ENCODE measurements at places on chromosomes 7 and 10.

DNA sequence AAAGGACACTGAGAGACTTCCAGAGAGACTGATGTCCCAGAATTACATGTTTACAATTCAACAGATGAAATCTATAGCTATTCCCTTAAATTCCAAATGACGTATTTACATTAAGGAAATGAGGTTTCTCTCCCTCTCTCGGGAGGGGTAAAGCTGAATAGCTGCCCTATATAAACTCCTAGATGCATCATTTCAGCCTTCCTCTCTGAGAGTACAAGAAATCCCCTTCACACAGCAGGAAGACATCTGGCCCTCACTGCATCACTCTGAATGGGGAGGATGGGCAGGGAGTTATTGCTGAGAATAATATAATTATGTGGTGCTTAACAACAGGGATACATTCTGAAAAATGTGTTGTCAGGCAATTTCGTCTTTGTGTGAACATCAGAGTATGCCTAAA is 11.0 kb downstream of the POT1 start:
- no peak for DNase-seq

- no peak for DNase-seq
Measured at GRCh38 chr7:78383096-78383880, 584.7 kb downstream of the PHTF2 start.

- no peak for DNase-seq
Measured at GRCh38 chr7:43725251-43725650, 4.1 kb downstream of the COA1 start.

DNA sequence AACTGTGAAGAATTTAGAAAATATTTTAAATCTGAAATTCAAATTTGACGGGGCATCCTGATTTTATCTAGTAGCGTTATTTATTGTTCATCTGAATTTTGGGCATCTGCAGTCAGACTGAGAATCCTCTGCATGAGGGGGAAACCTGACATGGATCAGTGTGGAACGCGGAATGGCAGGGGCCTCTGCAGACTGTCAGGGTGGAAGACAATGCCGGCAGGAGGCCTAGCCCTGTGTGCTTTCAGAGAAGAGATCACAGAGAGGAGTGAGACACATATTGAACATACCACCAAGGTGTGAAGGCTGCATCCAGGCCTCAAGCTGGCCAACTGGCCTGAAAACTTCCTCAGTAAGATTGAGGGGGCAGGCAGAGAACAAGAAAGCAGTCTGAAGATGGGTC is 921.1 kb upstream of the GHITM start:
- no peak for DNase-seq

DNA sequence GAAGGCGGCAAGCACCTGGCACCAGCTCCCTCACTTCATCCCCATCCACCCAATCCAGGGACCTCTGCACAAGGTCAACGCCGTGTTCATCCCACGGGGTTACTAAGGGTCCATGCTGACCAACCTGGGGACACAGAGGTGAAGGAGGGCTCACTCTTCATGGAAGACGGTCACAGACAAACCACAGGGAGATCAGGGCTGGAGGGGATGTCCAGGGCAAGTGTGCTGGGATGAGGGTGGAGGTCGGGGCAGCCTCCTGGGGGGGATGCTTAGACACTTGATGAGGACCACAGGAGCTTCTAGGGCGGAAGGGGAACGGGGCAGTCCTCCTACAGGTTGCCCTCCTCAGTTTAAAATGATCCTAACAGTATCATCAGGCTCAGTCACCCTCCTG is 46.7 kb downstream of the FAM53B start:
- no peak for DNase-seq

GRCh38 chr10:50807851-50808776 is 68.4 kb downstream of the ASAH2B start:
- no peak for DNase-seq

DNA sequence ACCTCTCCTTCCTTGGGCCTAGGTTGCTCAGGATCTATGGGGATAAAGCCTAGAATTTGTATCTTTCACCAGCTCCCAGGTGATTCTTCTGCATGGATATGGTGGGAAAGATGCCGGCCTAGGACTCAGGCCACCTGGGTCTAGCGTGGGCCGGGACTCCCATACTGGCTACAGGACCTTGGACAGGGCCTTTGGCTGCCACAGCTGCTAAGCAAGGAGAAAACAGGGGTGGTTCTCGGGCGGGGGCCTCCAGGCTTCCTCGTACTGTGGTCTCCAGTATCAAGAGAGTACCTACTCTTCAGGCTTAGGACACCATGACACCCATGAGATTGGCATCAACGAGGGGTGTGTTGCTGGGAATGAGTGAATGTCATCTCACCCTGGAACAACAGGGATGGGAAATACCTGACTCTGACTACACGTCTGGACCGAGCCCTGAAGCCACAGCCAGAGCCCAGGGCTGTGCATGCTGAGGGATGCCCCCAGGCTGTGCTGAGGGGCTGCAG is 120.3 kb upstream of the ADAM12 start:
- DNase-seq = no peak

GRCh38 chr10:116160271-116160670 is 112.7 kb downstream of the GFRA1 start:
- DNase-seq = no peak

DNA sequence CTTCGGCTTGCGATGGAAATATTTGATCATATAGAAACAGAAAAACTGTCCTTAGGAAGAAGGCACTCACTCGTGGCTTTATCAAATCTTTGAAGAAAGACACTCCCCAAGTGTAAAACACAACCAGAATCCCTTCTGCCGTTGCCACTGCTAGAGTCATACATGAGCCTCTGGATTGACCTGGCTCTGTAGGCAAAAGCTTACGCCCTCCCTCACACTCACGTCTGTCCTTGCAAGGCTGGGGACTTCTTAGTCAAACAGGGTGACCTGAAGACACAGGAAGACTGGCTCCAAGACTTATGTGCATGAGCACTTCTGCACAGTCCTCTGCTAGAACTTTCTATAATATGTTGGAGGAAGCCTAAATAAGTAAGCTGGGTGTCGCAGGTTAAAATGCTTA is 135.4 kb upstream of the MDFIC start:
- DNase-seq = no peak

DNA sequence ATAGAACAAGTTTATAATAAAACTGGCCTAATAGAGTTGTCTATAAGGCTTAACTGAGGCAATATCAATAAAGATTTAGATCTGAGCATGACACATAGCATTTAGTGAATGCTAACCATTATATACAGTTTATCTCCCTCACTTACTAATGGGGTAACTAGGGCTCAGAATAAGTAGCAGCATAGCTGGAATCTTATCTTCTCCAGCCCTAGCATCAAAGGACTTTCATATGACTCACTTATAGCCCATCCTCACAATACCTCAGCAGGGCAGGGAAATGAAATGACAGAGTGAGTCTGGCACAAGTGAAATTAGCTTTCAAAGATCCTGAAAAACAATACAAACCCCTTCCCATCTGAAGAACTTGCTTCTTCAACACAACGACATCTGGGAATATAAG is 362.9 kb downstream of the KIF20B start:
- DNase-seq = no peak

DNA sequence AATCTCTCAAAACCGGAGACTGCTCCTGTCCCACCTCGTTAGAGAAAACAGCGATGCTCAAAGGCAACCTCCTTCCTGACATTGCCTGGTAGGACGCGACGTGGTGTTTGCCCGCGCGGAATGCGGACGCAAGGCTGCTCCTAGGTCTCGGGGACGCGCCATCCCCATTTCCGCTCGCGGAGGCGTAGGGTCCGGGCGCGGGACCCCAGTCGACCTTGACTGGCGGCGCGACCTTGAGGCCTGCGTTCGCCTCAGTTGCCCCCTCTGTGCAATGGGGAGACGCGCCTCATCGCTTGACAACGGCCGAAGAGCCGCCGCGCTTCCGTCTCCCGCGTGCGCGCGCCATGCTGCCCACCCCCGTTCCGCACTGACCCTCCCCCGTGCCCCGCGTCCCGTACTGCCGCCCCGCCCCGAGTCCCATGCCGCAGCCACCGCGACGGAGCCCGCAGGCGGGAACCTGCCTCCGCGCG is 412 bp upstream of the PPIA start:
- DNase-seq = no peak

GRCh38 chr7:23117841-23118240 is 12.3 kb downstream of the KLHL7 start:
- DNase-seq = no peak

DNA sequence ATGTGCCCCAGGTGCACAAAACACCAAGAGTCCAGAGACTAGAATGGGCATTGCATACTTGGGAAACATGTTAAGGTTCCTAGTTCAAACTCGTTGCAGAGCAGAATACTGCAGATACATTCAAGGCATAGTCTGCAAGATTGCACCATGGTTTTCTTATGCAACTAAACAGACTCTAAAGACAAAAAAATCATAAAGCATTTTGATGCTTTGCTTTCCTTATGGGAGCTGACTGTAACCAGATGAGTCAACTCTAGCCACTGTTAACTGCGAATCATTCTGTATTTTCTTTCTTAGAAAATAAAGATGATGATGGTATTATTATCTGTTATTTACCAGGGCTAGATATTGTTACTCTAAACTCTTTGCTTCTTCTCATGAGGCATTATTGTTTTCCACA is 19.7 kb downstream of the TRUB1 start:
- DNase-seq = peak; percentile 7

DNA sequence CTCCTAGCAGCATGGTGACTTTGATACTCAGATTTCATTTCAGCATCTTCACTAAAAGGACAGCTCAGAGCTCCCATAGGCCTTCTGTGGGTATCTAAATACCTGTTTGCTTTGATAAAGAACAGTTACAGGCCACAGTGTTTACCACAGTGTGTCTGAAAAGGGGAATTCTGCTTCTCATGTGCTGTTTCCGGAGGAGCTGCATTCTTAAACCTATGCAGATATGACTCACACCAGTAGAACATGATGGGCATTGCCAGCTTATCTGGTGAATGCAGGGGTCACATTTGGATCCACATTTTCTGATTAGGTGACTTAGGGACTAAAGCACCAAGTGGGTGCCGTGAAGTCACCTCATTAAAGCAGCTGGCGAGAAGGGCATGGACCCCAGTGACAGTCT is 52.6 kb downstream of the TRRAP start:
- no peak for DNase-seq

GRCh38 chr7:129144095-129144833 is at the start of gene TSPAN33:
Gene TSPAN33 (plus strand): TSS chr7:129144707. CDS start chr7:129144981, 274 bp downstream.
- peak; percentile 33 for DNase-seq

DNA sequence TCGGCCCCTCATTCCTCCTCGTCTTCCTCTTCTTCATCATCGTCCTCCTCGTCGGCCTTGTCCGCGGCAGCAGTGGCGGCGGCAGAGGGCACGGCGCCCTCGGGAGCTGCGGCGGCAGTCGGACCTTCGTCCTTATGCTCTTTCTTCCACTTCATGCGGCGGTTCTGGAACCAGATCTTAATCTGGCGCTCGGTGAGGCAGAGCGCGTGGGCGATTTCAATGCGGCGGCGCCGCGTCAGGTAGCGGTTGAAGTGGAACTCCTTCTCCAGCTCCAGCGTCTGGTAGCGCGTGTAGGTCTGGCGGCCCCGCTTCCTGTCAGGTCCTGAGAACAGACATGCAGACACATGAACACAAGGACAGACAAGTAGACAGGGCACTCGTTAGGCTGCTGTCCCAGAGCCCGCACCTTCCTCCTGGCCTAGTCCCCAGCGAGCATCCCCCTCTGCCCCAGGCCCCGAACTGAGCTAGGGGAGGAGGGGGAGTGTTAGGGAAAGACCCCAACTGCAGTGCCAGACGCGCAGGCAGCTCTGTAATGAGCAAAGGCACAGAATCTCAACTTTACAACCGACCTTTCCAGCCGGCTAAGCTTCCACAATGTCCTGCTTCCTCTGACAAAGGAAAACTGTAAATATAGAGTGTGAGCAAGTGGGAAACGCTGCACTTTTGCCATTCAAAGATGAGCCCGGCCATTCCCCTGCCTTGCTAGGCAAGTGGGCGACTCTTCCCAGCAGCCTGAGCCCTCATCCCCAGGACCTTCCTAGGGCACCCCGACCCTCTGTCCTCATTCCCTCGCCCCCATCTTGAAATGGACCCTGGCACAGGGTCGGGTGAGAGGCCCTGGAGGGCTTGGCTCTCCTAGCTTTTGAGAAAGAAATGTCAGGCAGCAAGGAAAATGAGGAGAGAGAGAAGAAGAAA is 1.3 kb downstream of the HOXA7 start:
- DNase-seq = no peak

DNA sequence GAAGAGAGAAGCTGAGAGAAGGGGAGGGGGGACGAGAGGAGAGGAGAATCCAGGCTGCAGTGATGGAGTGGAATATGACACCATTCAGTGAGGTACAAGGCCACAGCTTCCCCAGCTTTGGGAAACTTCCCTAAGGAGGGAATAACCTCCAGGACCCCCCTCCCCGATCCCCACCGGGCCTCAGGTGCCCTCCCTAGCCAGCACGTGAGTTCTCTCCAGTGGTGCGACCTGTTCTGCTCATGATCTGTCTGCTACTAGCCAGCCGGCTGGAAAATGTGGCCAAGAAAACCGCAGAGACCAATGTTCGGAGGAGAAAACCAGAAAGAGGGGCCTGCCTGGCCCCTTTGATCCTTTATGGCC is 39.9 kb upstream of the AGK start:
- DNase-seq = no peak

DNA sequence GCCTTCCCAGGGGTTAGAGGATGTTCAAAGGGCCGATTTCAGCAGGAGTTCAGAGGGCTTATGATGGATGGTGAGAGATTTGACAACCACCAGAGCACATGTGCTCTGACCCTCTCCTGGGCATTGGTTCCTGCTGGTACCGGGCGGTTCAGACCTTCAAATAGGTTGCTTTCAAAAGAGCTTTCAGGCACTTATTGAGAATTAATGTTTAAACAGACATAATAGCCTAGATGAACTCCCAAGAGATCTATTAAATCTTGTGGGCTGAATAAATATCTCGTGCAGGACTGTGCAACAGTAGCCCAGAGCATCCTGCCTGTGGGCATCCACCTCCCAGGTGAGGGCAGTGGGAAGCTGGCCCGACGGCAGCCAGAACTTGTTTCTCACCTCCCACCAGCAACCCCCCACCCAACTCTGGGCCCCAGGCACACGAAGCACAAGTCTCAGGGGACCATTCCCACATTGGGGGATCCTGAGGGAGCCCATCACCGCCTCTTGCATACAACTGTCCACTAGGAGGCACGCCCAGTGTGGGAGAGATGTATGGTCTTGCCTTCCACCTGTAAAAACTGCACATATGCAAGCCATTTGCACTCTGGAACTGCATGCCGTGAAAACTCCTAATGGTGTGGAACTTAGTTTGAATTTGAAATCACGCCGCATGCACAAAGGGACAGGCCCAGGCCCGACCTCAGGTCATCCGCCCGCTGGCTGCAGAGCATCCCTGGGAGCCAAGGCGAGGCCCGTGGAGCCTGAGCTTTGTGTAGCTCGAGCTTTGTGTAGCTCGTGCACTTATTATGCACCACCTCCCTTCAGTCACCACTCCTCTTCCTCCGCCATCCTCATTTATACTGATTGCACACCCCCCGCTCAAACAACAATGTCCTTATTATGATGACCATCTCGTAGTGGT is 147.8 kb downstream of the ADCY1 start:
- no peak for DNase-seq

Measured in skeletal muscle cell (primary cell).